ENCODE measurements at places on chromosomes 6 and 20. TPM values are rescaled to one million over a fixed set of nuclear protein-coding genes. Genes with fewer than 3 reads are reported as not detected.

GRCh38 chr6:131029626-131030297 lies 33.3 kb downstream of the EPB41L2 start:
- no peak for DNase-seq
- no peak overlapping the region for H3K4me3 ChIP-seq
- no peaks in the 10 kb centered on the region for H3K27me3 ChIP-seq
- peaks cover 8% of the 10 kb centered on the region for H3K4me1 ChIP-seq

- peaks cover 9% of the 10 kb centered on the region for H3K36me3 ChIP-seq
- no peak overlapping the region for H3K27ac ChIP-seq
- no peaks in the 10 kb centered on the region for H3K27me3 ChIP-seq
- no peak for DNase-seq
- no peaks in the 10 kb centered on the region for H3K4me1 ChIP-seq
- H3K4me3 ChIP-seq: no peak overlapping the region
Measured at GRCh38 chr6:143248359-143248758, 187.7 kb downstream of the AIG1 start.

DNA sequence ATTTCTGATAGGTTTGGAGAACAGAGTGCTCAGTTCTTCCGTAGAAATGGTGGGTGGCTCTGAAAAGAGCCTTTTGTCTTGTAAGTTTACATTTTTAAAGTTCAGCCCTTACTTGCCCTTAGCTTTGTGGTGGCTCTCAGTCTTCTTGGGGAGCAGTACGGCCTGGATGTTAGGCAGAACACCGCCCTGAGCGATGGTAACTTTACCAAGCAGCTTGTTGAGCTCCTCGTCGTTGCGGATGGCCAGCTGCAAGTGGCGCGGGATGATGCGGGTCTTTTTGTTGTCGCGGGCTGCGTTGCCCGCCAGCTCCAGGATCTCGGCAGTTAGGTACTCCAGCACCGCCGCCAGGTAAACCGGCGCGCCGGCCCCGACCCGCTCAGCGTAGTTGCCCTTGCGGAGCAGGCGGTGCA lies 19.5 kb downstream of the OR2B2 start:
- H3K4me1 ChIP-seq: peaks cover 54% of the 10 kb centered on the region
- H3K4me3 ChIP-seq: no peak overlapping the region
- no peak overlapping the region for H3K27ac ChIP-seq
- no peaks in the 10 kb centered on the region for H3K27me3 ChIP-seq
- no peak for DNase-seq

- H3K27me3 ChIP-seq: no peaks in the 10 kb centered on the region
- no peak overlapping the region for H3K4me3 ChIP-seq
- peaks cover 13% of the 10 kb centered on the region for H3K4me1 ChIP-seq
- no peak for DNase-seq
- H3K36me3 ChIP-seq: peaks cover 2% of the 10 kb centered on the region
Measured at GRCh38 chr6:143264379-143264778, 186.1 kb downstream of the ADAT2 start.

- no peak for DNase-seq
- H3K36me3 ChIP-seq: no peaks in the 10 kb centered on the region
- H3K27me3 ChIP-seq: no peaks in the 10 kb centered on the region
Measured at GRCh38 chr20:17558154-17558940, 11.5 kb upstream of the DSTN start.

GRCh38 chr6:137688230-137688971 lies 178.7 kb upstream of the TNFAIP3 start:
- H3K27ac ChIP-seq: no peak overlapping the region
- no peaks in the 10 kb centered on the region for H3K27me3 ChIP-seq
- no peaks in the 10 kb centered on the region for H3K36me3 ChIP-seq
- H3K4me1 ChIP-seq: peaks cover 15% of the 10 kb centered on the region

DNA sequence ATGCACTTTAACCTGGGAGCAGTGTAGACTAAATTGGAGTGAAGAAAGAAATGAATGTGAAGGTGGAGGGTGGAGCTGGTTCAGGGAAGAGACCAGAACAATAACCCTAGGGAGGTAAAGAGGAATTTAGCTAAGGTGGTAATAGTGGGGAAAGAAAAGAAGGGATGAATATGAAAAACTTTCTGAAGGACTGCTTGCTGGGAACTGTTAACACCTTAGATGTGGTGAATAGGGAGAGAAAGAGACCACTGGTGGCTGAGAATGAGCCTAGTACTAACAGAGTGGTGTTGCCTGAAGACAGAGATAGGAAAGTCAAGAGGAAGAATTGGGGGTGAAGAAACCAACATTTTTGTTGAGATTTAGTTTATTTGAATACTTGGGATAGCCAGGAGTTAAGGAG lies 78.4 kb upstream of the HS3ST5 start:
- no peak overlapping the region for H3K27ac ChIP-seq
- no peaks in the 10 kb centered on the region for H3K36me3 ChIP-seq
- H3K4me3 ChIP-seq: no peak overlapping the region
- no peak for DNase-seq

- H3K27me3 ChIP-seq: no peaks in the 10 kb centered on the region
- no peak for DNase-seq
- H3K4me3 ChIP-seq: no peak overlapping the region
- H3K27ac ChIP-seq: peak overlapping the region; percentile 78
- H3K36me3 ChIP-seq: no peaks in the 10 kb centered on the region
Measured at GRCh38 chr6:52550870-52551269, 26.0 kb downstream of the TRAM2 start.

- no peaks in the 10 kb centered on the region for H3K36me3 ChIP-seq
- H3K4me3 ChIP-seq: no peak overlapping the region
- H3K4me1 ChIP-seq: peaks cover 16% of the 10 kb centered on the region
- DNase-seq: no peak
- no peak overlapping the region for H3K27ac ChIP-seq
Measured at GRCh38 chr6:47000842-47001241, 41.3 kb downstream of the ADGRF1 start.

DNA sequence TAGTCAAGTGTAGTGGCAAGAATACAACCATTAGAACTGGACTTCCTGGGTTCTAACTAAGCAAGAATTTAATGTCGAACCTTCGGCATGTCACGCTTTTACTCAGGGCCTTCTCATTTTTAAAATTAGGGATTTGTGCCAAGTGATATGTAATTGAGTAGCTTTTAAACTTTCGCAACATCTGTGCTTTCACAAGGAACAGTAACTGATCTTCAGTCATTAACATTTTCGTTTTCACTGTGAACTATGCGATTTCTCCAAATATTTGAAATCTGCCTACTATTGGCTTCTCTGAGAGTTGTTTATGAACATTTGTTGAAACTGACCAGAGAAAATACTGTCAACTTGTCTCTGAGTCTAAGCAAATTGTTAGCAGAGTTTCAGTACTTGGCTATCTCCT lies 27.6 kb downstream of the GRM1 start:
- no peaks in the 10 kb centered on the region for H3K36me3 ChIP-seq
- no peak overlapping the region for H3K4me3 ChIP-seq
- no peak for DNase-seq
- H3K27me3 ChIP-seq: peaks cover 10% of the 10 kb centered on the region

GRCh38 chr20:49699200-49699992 lies 14.3 kb downstream of the B4GALT5 start:
- H3K4me1 ChIP-seq: peaks cover 53% of the 10 kb centered on the region
- no peak for DNase-seq
- H3K27me3 ChIP-seq: no peaks in the 10 kb centered on the region

DNA sequence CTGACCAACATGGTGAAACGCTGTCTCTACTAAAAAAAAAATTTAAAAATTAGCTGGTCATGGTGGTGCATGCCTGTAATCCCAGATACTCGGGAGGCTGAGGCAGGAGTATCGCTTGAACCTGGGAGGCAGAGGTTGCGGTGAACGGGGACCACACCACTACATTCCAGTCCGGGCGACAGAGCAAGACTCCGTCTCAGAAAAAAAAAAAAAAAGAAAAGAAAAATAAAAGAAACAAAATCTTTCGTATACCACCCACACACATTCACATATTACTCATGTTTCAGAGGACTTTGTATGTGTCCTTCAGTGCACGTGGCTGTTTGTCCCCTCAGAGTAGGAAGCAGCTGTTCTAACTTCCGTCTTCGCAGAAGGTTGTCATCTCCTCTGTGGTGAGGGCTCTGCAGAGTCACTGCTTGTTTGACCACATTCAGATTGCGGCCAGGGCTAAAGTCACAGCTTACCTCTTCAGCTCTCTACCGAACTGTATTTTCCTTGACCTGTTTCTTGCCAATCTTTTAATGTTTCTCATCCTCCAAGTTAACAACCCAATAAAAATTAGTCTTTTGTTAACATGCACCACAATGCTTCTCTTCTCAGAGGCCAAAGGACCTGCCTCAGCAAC lies 36.6 kb upstream of the HIVEP1 start:
- no peak overlapping the region for H3K4me3 ChIP-seq
- no peak overlapping the region for H3K27ac ChIP-seq
- no peaks in the 10 kb centered on the region for H3K36me3 ChIP-seq
- H3K27me3 ChIP-seq: no peaks in the 10 kb centered on the region
- peaks cover 24% of the 10 kb centered on the region for H3K4me1 ChIP-seq
- no peak for DNase-seq

Gene PGC
- total RNA-seq: not detected

Gene CSE1L
- total RNA-seq: 78.7 TPM

Gene ADAM33
- total RNA-seq: 91.1 TPM

Gene PTCRA
- total RNA-seq: not detected

Gene IRAK1BP1
- 7.8 TPM for total RNA-seq

Gene FOXQ1
- 0.53 TPM for total RNA-seq

Gene PAX1
- total RNA-seq: not detected

All from mesothelial cell of epicardium (in vitro differentiated cells).